ENCODE measurements at places on chromosomes 2 and 18.
A peak's percentile ranks its signal among the peaks of the same experiment; 100 is the strongest.

- H3K4me1 ChIP-seq = no peaks in the 10 kb centered on the region
- H3K4me3 ChIP-seq = no peak overlapping the region
- DNase-seq = peak; percentile 70
Observed at GRCh38 chr2:171436307-171436706, 2.3 kb downstream of the DCAF17 start.

DNA sequence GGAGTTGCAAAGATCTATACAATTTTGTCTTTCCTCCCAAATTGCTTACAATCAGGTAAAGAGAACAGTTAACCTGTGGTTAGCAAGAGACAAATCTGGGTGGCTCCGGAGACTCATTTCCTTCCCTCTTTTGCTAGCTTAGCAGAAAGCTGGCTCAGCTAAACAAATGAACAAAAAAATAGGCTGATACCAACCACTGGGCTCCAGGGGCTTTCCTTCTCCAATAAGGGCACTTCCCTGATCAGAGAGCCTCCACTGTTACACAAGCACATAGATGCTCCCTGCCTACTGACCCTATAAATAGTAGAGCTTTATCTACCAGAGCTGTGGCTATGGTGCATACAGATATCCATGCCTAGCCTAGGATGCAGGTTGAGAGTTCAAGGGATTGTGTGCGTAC is 90.1 kb upstream of the ARL5A start:
- no peaks in the 10 kb centered on the region for H3K27me3 ChIP-seq
- H3K36me3 ChIP-seq = no peaks in the 10 kb centered on the region
- H3K27ac ChIP-seq = no peak overlapping the region

- H3K27ac ChIP-seq = peak overlapping the region; percentile 82
- DNase-seq = no peak
- H3K4me1 ChIP-seq = peaks cover 60% of the 10 kb centered on the region
- H3K36me3 ChIP-seq = no peaks in the 10 kb centered on the region
- no peaks in the 10 kb centered on the region for H3K27me3 ChIP-seq
Observed at GRCh38 chr2:54572636-54573536, 116.8 kb downstream of the SPTBN1 start.

GRCh38 chr2:104473546-104473945 is 380.4 kb upstream of the POU3F3 start:
- no peak overlapping the region for H3K4me3 ChIP-seq
- no peaks in the 10 kb centered on the region for H3K27me3 ChIP-seq
- no peak overlapping the region for H3K27ac ChIP-seq
- no peaks in the 10 kb centered on the region for H3K4me1 ChIP-seq
- no peaks in the 10 kb centered on the region for H3K36me3 ChIP-seq

DNA sequence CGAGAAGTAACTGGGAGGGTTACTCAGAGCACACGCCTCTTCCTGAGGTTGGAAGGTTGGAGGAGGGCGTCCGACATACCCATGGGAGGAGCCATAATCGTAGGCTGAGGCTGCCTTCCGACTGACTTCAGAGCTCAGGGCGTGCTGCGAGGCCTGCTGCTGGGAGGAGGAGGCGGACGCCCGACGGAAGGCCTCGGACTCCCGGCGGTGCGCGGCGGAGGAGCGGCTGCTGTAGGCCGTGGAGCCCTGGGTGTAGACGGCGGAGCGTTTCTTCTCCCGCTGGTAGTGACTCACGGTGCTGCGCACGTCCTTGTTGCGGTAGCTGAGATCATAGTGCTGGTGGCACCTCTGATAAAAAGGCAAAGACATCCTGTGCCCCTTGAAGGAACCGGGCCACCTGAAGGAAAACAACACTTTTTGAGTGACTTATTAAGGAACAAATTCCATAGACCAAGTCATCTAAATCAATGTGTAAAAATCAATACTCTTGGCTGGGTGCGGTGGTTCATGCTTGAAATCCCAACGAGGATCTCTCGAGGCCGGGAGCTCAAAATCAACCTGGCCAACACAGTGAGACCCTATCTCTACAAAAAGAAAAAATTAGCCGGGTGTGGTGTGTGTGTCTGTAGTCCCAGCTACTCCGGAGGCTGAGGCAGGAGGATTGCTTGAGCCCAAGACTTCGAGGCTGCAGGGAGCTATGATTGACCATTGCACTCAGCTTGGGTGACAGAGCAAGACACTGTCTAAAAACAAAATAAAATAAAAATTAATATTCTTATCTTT is 4.7 kb downstream of the MYOM1 start:
- DNase-seq = no peak
- no peaks in the 10 kb centered on the region for H3K27me3 ChIP-seq
- peaks cover 34% of the 10 kb centered on the region for H3K36me3 ChIP-seq
- H3K27ac ChIP-seq = no peak overlapping the region
- H3K4me1 ChIP-seq = peaks cover 50% of the 10 kb centered on the region

- H3K4me3 ChIP-seq = no peak overlapping the region
- H3K36me3 ChIP-seq = no peaks in the 10 kb centered on the region
- DNase-seq = peak; percentile 8
- no peaks in the 10 kb centered on the region for H3K27me3 ChIP-seq
Observed at GRCh38 chr18:3827236-3827845, 377.4 kb downstream of the TGIF1 start.

DNA sequence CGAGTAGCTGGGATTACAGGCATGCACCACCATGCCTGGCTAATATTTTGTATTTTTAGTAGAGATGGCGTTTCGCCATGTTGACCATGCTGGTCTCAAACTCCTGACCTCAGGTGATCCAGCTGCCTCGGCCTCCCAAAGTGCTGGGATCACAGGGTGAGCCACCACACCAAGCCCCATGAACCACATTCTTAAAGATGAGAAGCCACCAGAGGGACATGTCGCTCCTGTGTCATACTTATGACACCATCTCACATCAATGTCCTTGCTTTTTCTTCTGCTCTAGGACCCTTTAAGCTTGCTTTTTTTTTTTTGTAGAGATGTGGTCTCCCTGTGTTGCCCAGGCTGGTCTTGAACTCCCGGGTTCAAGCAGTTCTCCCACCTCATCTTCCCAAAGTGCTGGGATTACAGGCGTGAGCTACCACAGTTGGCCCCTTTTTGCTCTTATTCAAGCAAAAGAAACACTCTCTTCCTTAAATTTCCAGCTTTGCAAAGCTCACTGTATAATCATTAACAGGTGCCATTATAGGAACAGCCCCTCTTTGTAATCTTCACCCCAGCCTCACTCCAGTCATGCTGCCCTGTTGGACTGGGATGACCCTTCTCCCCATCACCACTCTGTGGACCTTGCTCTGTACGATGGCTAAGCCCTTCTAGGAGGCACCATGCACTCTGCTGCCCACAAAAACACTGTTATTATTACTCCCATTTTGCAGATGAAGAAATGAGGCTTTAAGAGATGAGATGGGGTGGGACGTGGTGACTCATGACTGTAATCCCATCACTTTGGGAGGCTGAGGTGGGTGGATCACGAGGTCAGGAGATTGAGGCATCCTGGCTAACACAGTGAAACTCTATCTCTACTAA is 10.8 kb upstream of the KCNG3 start:
- no peak for DNase-seq
- H3K27me3 ChIP-seq = no peaks in the 10 kb centered on the region
- H3K27ac ChIP-seq = no peak overlapping the region

GRCh38 chr18:10715791-10716190 is 190.0 kb downstream of the NAPG start:
- no peaks in the 10 kb centered on the region for H3K36me3 ChIP-seq
- H3K4me3 ChIP-seq = no peak overlapping the region
- H3K27ac ChIP-seq = no peak overlapping the region
- H3K4me1 ChIP-seq = peaks cover 18% of the 10 kb centered on the region
- H3K27me3 ChIP-seq = no peaks in the 10 kb centered on the region
- no peak for DNase-seq

GRCh38 chr2:21026479-21027282 is 17.2 kb downstream of the APOB start:
- no peak for DNase-seq
- no peak overlapping the region for H3K4me3 ChIP-seq
- no peaks in the 10 kb centered on the region for H3K36me3 ChIP-seq

GRCh38 chr2:240037358-240037757 is 7.1 kb upstream of the OR6B2 start:
- H3K4me3 ChIP-seq = no peak overlapping the region
- no peak overlapping the region for H3K27ac ChIP-seq
- DNase-seq = no peak
- no peaks in the 10 kb centered on the region for H3K36me3 ChIP-seq

DNA sequence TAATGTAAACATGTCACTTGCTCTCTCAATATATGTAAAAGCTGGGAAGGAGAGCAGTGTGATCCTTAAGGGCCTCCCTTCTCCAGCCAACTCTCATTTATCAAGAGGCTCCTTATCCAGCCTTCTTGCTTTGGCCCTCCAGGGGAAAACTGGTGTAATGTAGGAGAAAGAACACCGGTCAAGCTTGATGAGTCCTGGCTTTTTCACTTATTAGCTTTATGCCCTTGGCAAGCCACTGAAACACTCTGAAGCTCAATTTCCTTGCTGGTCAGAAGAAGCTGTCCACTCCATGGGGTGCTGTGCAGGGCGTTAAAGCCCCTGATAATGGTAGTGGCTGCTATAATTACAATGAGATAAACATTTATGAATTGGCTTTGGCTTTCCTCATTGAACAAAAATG is 251.2 kb upstream of the RBBP8 start:
- H3K4me3 ChIP-seq = no peak overlapping the region
- no peak overlapping the region for H3K27ac ChIP-seq
- peak; percentile 31 for DNase-seq

DNA sequence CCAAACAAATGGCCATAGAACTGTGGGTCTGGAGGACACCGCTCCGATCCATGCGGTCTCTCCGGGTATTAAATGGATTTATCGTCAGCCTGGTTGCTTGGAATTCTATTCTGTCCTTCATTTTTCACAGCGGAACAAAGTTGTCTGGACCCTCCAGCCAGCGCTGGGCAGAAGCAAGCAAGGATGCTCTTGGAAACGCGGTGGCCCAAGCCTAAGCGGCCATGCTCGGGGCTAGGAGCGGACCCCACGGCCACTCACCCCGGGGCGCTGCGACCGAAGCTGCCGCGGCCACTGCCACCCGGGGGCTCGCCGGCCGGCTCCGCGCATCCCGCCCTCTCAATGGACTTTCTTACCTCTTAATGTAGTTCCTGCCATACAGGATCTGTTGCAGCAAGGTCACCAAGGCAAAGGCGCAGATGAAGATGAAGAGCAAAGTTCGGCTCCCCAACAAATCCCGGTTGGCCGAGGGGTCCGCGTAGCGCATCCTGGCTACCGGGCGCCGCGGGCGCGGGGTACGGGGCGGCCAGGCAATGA is 761 bp downstream of the ST8SIA5 start:
- H3K4me1 ChIP-seq = peaks cover 8% of the 10 kb centered on the region
- DNase-seq = no peak
- peak overlapping the region; percentile 45 for H3K4me3 ChIP-seq

All from cardiac muscle cell (in vitro differentiated cells and primary cell).